ENCODE measurements at places on chromosomes 6 and 20.

GRCh38 chr6:2103765-2104523, 141.5 kb downstream of the GMDS start:
- DNase-seq: peak; percentile 75

DNA sequence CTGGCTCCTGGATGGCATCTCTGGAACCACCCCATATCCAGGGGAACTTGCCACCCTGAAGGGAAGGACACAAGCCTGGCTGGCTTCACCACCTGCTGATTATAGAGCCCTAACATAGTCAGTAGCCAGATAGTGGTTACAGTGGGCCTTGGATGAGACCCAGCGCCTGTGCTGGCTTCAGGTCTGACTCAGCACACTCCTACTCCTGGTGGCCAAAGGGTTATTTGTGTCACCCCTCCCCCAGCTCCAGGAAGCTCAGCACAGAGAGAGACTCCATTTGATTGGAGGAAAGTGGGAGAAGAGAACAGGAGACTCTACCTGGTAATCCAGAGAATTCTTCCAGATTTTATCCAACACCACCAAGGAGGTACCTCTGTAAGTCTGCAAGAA, 12.8 kb downstream of the SNX14 start:
- DNase-seq: no peak

- no peak for DNase-seq
These were observed 25.0 kb downstream of the AKAP7 start for GRCh38 chr6:131160254-131160758.

GRCh38 chr20:11332381-11332780, 585.3 kb upstream of the BTBD3 start:
- no peak for DNase-seq

- DNase-seq: no peak
These were observed 73.2 kb downstream of the CDYL start for GRCh38 chr6:4849226-4850022.

DNA sequence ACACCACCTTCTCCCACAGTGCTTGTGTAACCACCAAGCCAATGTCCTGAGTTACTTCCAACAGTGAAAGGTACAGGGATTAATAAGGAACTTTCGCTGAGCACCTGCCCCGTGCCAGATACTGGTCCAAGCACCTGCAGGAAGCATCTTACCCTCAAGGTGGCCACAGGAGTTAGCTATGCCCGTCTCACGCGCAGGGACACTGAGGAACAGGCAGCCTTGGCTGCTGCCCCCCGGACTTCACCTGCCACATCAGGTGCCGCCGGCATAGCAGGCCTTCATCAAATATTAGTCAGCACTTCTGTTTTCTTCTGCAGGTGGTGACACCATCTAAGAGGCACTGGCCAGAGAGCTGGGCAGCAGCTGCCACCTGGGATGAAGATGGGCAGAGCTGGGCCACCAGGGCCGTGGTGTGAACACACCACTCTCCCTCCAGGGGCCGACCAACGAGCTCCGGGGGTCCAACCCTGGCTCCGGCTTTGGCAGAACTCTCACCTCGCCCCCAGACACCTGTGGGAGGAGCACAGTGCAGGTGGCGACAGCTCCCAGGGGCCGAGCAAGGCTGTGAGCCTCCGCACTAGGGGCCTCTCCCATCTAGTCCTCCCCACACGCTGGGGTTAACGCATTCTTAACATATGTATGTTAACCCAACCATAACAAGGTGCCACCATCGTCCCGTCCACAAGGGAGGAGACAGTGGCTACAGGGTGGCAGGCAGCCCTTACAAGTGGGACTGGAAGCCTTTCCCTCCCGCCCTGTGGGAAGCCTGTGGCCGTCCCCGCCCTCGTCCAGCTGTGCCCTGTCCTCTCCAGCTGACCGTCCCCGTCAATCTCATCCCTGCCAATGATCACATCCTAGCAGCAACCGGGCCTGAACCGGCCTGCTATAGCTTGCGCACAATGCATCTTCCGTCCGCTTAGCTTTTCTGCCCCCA, 2.9 kb upstream of the PPDPF start:
- DNase-seq: no peak

DNA sequence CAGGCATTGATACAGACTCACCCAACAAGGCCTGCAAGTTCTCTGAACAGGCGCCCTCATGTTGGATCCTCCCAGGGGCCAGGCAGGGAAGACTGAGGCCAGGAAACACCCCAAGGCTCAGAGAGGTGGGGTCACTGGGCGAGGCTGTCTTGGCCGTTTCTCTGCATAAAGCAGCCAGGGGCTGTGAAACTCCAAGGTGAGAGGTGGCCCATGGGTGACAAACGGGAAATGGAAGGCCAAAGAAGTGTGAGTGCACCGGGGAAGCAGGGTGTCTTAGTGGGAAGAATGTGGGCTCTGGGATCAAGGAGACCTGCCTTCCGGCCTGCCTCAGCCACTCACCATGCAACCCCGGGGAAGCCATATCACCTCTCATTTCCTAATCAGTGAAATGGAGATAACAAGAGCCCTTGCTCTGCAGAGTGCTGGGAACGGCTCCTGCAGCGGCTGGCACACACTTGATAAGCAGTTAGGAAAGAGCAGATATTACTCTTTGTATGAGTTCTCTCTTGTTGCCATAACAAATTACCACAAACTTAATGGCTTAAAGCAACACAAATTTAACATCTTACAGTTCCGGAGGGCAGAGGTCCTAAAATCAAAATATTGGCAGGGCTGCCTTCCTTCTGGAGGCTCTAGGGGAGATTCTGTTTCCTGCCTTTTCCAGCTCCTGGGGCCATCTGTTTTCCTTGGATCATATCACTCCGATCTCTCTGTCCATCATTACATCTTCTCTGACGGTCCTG, 168.6 kb downstream of the NFATC2 start:
- no peak for DNase-seq

- DNase-seq: no peak
These were observed 137.3 kb downstream of the FOXC1 start for GRCh38 chr6:1747003-1747402.

DNA sequence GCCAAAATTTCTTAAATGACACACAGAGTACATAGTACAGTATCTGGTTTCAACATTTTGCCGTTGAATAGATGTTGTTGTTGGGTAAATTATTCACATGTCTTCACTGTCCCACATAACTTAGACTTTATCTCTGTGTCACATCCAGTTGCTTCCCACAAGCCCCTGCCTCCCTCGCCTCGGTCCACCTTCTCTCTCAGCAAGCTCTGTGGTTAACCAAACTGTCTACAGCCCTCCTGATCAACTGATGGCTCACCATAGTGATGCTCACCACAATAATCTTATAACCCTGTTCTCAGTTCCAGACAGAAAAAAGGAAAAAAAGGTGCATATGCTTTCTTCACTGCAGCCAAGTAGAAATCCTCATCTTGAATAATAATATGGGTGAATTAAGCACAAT, 23.0 kb downstream of the IL17F start:
- no peak for DNase-seq

- no peak for DNase-seq
These were observed 32.4 kb upstream of the AAR2 start for GRCh38 chr20:36203861-36204260.

- no peak for DNase-seq
These were observed 33.5 kb downstream of the WDR27 start for GRCh38 chr6:169668203-169668847.

DNA sequence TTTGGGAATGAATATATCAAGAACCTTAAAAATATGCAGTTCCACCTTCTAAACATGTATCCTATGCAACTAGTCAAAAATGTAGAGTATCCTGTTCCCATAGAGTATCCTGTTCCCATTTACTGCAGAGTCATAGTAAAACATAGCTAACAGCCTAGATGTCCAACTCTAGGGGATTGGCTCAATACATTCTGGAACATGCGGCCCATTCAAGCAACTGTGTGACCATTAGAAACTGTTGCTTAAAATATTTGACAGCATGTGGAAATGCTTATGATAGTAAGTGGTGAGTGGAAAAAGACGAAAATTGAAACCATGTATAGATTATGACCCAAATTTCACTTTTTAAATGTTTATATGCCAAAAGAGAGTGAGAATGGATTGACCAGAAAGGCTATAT, 11.2 kb downstream of the FOXP4 start:
- DNase-seq: no peak

DNA sequence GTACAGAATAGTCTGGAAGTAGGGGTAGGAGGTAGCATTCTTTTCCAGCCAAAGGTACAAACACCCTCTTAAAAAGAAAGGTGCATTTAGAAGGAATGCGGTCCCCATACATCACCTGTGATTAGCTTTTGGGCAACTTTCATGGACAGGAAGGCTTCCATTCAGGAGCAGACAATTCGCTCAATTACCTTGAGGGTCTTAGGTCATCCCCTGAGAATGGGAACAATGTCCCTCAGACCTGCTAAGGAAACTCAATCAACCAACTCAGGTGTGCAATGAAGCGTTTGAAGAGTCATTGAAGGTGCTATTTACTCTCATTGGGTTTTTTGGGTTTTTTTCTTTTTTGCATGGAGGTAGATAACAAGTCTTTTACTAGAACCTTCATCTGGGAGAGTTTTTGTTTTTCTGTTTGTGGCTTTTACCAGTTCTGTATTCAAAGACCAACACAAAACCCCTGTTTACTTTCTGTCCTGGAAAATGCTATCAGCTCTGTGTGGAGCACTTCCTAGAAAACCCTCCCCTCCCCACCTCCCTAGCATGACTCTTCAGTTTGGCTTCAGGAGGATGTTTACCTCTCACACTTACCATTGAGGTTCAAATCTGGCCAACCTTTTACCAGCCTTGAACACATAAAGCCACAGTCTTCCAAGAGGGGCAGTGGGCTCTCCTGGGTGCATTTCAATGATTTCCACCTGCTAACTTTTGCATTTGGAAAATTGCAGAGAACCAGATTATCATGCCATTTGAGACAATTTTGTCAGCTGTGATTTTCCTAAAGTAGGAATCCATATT, 271.2 kb upstream of the PRDM1 start:
- no peak for DNase-seq

DNA sequence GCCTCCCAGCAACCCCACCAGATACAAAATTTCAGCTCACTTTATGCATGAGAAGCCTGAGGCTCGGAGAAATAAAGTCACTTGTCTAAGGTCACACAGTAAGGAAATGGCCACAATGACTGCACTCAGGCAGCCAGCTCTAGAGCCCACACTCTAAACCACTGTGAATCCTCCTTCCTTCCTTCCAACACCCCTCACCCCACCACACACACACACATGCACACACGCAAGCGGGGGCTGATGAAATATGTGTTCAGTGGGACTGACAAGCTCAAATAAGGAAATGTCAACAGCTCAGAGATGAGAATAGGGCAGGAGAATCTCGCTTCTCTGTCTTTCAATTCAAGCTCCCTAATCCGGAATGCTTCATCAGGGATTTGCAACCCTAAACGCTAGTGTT, 6.0 kb upstream of the BPIFA1 start:
- DNase-seq: no peak

DNA sequence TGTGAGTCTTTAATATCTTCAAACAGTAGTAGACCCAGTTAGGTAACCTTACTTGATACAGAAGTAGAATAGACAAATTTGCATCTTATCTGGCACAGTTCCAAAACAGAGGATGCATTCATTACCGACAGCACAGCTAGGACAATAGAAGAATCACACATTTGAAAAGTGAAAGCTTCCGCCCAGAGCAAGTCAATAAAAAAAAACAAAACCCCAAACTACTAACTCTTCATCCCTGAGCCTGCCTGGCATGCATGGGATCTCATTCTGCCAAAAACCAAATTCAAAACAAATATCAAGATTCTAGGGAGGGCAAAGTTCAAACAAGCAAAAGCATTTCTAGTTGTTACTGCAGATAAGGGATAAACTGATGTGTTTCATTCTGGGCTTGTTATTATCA, 235.4 kb downstream of the BTBD9 start:
- DNase-seq: no peak

Measured in tibial artery (tissue), 4 donors.